Activated gamma-delta T cell treated with anti-CD3 and anti-CD28 coated beads, Interleukin-2, amount 50 U/mL, for 16 hours (primary cell): ENCODE measurements at places on chromosomes 5 and 9.

DNA sequence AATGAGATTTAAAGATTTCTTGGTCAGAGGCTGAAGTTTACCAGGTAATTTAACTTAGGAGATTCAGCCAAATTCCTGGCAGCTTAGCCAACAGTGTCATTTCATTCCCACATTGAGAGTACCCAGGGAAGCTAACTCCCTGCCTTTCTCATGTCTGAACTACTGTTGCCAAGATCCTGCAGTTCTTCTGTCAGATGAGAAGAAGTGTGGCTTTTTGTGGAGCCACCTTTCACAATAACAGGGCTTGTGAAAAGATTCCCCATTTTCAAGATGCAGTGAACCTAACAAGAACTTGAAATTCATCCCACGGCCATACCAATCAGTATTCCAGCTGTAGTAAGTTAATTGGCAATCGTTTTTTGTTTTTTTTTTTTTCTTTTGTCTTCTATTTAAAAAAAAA lies 176.4 kb downstream of the XRCC4 start:
- DNase-seq, result no peak

- DNase-seq, result no peak
These were observed 282.0 kb downstream of the DMRT2 start for GRCh38 chr9:1332156-1332555.

GRCh38 chr5:168347368-168348083 lies 56.1 kb downstream of the WWC1 start:
- DNase-seq, result no peak

GRCh38 chr9:133449760-133450159 lies 10.0 kb upstream of the CACFD1 start:
- DNase-seq, result no peak
